ENCODE measurements at places on chromosomes 11 and 22.

DNA sequence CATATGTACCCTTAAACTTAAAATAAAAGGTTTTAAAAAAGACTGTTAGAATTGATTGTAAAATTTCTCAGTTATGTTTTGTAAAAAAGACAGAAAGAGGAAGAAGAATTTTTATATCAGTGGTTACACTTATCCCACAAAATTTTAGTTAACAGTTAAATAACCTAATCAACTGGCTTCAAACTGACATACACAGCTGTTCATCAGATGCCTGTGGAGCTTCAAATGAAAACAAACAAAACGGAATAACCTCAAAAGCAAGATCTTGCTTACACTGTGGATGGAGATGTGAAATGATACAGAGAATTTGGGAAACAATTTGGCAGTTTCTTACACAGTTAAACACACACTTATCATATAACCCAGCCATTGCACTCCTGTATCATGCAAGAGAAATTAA, 521.0 kb downstream of the ETS1 start:
- no peak for DNase-seq

- DNase-seq, result no peak
These were observed 122.5 kb downstream of the APIP start for GRCh38 chr11:34793666-34794065.

DNA sequence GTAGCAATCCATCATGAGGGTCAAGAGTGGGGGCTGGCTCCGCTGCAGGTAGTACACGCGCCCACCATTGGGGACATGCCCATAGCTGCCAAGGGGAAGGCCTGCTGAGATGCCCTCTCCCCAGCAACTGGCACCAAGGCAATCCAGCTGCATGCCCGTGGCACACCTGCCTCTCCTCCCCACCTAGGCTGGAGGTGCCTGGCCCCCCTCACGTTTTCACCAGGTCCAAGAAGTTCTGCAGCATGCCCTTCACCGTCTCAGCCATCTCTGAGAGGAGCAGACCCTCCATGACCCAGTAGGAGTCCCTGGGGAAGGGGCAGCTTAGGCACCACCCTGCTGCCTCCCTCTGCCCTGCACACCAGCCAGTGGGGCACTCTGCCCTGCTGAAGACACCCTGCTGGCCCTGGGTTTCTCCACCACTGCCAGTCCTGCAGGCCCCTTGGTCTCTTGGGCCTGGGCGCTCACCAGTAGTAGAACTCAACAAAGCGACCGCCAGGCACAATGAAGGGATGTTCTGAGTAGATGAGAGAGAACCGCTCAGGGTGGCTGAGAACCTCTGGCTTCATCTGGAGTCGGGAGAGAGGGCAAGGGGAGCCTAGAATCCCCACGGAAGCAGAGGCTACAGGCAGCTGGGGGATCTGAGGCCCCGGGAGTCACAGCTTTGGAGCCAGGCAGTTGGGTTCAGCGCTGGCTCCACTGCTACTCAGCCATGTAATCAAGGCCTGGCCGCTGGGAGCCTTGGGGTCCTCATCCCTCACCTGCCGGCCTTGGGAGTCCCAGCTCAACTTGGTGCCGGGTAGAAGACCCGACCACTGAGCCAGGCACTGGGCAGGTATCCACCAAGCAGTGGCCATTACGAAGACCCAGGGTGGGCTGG, 17.8 kb downstream of the TREH start:
- DNase-seq, result no peak

- DNase-seq, result no peak
These were observed 2.0 kb downstream of the FBXO3 start for GRCh38 chr11:33772300-33772699.

DNA sequence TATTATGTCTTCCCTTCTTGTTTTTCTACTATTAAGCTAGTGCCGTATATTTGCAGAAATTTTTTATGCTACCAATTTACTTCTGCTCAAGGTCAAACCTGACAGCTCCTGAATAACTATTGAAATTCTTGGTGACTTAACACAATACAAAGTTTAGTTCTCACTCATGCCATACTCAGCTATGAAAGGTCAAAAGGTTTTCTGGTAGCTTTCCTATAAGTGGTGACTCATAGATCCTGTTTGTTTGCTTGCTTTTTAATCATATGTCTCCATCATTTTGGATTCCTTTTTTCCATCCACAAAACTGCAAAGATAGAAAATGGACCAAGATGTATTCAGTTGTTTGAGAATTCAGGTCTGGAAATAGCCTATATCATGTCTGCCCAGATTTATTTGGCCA, 855.8 kb upstream of the LRRC4C start:
- no peak for DNase-seq

GRCh38 chr11:106228996-106229395, 151.5 kb downstream of the AASDHPPT start:
- no peak for DNase-seq

GRCh38 chr22:42388130-42388797, 43.9 kb downstream of the NFAM1 start:
- DNase-seq, result peak; percentile 75

- DNase-seq, result no peak
These were observed 1072.0 kb upstream of the CNTN5 start for GRCh38 chr11:97948793-97949192.

- no peak for DNase-seq
These were observed 627.0 kb downstream of the KCNA4 start for GRCh38 chr11:29389793-29390192.

DNA sequence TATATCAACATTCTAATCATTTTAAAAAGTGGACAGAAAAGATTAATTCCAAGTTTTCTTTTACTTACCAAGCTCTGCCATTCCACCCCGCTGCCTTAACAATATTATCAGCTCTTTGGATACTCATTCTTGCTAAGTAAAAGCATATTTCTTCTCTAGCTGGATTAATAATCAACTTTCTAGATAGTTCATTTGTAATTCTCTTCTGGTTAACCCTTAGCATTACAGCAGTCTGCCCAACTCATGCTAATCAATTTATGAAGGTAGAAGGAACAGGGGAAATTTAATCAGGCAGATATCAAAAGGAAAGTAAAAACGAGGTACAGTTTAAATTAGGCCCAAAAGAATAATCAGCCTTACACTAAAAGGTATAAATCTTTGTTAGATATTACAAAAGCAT, 41.0 kb upstream of the SOX6 start:
- DNase-seq, result no peak

DNA sequence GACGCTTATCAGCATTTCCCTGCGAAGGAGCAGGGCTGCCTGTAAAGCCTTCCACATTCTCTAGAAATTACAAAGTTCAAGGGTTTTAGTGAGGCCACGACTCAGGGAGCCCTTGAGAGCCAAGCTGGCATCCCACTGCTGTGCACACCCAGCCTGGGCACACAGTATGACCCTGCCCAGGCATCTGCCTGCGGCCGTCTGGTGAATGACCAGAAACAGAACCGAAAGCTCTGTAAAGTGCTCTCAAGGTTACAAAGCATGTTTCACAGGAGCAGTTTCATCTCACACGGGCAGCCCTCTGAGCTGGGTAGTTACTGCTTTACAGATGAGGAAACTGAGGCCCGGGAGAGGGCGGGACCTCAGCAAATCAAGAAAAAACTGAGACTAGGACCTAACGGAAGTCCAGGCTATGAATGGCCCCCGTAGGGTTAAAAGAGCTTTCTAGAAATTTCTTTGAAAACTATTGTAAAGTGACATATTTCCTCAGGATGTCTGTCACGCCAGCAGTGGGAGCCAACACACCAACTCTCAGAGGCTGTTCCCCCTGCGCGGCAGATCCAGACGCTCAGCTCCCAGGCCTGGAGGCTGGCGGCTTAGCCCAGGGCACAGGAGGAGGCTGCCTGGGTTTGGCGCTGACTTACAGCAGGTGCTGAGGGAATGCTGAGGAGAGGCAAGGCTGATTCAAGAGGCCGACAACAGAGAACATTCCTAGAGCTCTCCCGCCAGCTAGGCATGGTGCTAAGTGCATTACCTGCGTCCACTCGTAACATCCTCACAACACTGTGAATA, 7.7 kb upstream of the TCF20 start:
- DNase-seq, result peak; percentile 26

GRCh38 chr11:37451903-37452302, 853.9 kb upstream of the RAG2 start:
- DNase-seq, result no peak

DNA sequence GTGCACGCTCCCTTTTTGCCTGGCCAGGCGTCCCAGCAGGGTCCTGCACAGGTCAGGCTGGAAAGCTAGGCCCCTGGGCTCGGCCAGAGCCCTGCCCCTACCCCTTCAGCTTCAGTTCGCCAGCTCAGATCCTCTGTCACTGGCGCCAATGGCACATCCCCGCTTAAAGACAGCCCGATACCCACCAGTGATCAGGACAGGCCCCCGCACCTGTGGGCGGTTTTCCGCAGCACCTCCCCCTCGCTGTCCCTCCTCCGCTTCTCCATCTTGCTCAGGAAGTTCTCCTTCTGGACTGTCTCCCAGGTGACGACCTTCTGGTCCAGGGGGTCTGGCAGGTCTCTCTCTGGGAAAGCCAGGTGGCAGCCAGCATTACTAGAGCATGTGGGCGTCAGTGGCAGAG, 5.9 kb downstream of the TSSC4 start:
- DNase-seq, result no peak

- no peak for DNase-seq
These were observed 2.1 kb downstream of the SLC35E4 start for GRCh38 chr22:30637701-30638114.

- DNase-seq, result no peak
These were observed 22.8 kb upstream of the P2RY6 start for GRCh38 chr11:73249304-73249703.

DNA sequence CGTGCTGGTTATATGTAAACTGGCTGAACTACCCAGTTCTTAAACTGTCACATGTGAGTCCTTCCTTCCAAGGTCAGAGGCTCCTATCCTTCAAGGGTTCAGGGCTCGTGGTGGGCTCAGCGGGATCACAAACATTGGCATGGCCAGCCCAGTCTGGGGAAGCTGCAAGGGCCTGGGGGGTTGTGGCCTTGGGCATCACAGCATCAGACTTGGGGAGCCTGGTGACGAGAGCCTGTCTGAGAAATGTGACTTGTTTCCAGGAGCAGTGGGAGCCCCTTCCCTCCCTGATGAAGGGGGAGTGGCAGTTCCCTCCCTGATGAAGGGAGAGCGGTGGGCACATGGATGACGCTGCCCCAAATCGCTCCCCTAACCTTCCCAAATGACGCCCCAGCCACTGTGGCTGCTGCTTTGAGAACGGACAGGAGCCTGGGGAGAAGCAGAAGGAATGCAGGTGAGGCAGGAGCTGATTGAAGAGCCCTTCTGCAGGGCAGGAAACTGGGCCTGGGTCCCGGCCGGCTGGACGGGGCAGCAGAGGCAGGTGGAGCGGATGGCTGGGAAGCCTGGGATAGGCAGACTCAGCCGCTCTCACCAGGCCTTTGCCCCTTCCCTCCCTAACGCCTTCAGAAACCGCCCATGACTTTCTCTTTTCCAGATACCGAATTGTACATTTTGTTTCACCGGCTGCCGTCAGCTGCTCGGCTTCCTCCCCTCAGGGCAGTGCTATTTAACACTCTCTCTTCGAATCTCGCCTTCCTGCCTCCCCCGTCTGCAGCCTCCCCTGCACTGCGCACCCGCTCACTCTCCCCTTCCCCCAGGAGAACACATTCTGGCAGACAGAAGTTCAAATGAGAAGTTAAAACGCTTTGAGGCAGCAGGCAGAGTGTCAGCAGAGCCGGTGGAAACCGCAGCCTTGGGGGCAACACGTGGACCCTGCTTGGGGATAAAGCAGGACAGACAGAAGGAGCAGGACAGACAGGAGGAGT, 1486.7 kb downstream of the BRD1 start:
- no peak for DNase-seq

DNA sequence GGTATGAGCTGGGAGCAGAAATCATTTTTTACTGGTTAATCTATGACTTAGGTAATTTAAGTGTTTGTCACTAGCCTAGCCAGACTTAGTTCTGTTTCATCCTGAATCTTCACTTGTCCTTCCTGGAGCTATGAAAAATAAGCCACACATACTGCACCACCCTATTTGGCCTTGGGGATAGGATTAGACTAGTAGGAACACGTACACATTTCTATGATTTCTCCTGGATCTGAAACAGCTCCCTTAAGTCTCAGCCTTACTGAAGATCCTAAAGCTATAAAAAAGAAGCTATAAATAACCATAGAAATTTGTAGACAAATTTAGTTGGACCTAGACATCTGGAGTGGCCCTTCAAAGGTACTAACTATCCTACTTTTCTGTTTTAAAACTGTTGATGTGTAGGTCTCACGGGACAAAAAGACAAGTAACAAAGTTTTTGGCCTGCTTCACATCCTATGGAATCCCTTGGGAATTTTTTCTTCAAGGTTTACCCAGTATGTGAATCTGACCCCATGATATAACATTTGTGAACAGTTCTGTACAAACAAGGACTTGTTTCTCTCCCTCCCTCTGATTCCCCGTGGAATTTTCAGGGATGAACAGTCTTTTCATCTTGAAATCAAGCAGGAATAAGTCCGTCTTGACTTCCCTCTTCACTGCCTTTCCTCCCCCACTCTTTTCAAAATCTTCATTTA, 275.0 kb downstream of the FAM76B start:
- no peak for DNase-seq

DNA sequence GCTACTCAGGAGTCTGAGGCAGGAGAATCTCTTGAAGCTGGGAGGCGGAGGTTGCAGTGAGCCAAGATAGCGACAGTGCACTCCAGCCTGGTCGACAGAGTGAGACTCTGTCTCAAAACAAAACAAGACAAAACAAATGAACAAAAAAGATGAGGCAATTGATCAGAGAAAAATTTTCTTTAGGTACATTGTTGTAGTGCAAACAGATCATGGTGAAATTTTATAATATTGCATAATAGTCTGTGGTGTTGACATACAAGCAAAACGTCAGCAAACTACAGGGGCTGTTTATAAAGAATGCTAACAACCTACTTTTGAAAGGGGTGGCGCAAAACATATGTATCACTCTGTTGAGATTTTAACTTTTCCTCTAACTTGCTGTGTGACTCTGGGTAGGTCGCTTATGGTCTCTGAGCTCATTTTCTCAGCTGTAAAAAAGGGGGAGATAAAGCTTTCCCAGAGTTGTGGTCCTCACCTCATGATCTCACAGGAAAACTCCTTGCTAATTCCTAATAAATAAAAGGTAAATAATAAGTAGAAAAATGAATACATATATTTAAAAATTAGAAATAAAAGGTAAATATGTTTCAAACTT, 64.8 kb upstream of the NUP160 start:
- DNase-seq, result no peak

DNA sequence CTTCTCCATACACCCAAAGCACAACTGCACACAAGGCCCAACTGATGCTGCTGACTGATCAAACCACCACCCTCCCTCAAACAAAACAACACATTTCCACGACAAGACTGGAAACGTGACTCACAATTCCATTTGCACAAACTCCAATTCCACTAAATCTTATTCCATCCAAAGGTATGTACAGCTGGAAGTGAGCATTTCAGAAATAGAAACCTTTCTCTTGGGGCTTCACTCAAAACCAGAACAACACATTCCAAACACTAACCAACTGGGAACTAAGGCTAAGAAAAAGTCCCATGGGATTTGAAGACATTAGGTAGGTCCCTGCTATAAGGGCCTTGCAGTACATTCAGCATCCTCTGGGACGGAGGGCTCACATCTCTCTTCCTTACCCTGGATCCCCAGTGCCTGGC, 19.6 kb downstream of the MORC2 start:
- no peak for DNase-seq

- DNase-seq, result peak; percentile 52
These were observed at the start of gene TRIM3 for GRCh38 chr11:6473451-6474412. Gene TRIM3, minus strand, starts transcription at chr11:6473941. Its CDS starts 8,246 bp downstream, at chr11:6465695.

- no peak for DNase-seq
These were observed 3.5 kb downstream of the ZDHHC24 start for GRCh38 chr11:66542362-66542761.

- no peak for DNase-seq
These were observed 67.9 kb upstream of the SEPTIN5 start for GRCh38 chr22:19646383-19646782.

- DNase-seq, result no peak
These were observed 96.9 kb downstream of the MTMR3 start for GRCh38 chr22:29979777-29980321.

All from hypothalamus (tissue), 51 donors.